Stimulated activated CD8-positive, alpha-beta memory T cell treated with anti-CD3 and anti-CD28 coated beads, Interleukin-4, amount 100 ng/mL, for 1 hour (primary cell): ENCODE measurements at places on chromosomes 12 and 14.

DNA sequence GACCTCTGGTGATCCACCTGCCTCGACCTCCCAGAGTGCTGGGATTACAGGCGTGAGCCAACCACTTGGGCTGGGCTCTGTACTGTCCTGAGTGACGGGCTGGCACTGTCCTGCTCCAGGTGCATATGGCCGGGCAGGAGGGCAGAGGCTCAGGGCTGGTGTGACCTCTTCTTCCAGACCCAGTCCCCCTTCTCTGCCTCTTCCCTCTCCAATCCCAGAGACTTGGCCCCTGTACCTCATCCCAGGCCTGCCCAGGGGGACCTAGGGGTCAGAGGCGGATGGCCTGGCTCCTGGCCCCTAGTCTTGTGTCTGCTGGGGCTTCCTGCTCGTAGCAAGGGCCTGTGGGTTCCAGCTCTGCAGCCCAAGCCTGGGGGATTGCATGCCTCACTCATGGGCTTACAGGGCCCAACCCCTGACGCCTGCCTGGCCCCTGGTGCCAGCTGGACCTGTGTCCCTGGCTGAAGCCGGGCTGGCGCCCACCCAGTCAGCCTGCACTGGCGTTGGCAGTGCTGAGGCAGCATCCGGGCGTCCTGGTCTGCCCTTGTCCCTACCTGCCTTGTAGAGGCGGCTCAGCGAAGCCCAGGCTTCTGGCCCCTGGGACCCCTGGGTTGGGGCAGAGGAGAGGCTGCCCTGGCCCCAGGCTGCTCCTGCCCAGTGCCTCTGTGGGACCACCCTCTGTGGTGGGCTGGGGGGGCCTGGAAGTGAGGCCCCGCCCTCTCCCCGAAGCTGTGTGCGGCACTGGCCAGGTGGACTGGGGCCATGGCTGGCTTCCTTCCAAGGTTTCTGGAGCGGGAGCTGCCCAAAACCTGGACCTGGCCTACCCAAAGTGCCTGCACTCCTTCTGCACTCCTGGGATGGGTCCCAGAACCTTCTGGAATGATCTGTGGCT is 4.3 kb downstream of the TEDC1 start:
- no peak for DNase-seq

GRCh38 chr12:34297790-34298164 is 275.5 kb downstream of the ALG10 start:
- no peak for DNase-seq

DNA sequence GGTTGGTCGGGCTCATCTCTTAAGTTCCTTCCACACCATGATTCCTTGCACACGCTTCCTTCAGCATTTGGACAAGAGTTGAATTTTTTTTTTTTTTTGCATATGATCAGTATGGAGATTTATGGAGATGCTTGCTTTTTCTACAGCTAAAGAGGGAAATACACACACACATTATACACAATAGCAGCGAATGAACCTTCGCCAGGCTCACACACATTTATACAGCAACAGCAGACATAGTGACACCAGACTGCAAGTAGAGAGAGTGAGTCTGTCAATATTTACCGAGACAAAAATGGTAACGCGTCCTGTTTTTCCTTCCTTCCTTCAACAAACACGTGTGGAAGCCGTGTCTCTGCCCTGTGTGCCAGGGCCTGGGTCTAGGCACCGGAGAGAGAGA is 897.9 kb downstream of the BCL11B start:
- no peak for DNase-seq

DNA sequence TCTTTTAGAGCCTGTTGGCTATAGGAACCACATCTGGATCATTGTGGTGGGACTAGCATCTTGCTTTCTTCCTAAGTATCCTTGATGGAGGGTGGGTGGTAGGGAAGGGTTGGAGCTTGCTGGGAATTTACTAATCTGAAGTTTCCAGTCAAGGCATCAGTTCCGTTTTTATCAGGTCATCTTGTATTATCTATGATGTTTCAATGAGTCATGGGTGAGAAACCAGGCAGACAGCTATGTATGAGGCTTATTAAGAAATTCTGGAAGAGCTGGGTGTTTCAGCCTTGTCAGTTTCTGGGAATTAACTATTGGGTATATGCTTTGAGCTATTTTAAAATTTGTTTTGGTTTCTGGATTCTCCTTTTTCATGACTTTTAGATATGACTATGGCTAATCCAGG is 11.3 kb downstream of the TSFM start:
- DNase-seq = no peak

DNA sequence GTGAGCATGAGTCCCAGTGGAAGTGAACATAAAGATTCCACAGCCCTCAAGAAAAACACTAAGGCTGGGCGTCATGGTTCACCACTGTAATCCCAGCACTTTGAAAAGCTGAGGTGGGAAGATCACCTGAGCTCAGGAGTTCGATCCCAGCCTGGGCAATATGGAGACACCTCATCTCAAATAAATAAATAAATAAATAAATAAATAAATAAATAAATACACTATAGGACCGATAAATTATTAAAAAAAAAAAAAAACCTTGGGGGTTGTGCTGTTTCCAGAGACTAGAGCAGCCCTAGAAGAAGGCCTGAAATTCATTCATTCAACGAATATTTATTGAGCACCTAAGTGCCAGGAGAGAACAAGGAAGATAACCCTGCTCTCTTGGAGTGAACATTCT is 1.5 kb upstream of the KANSL2 start:
- no peak for DNase-seq

DNA sequence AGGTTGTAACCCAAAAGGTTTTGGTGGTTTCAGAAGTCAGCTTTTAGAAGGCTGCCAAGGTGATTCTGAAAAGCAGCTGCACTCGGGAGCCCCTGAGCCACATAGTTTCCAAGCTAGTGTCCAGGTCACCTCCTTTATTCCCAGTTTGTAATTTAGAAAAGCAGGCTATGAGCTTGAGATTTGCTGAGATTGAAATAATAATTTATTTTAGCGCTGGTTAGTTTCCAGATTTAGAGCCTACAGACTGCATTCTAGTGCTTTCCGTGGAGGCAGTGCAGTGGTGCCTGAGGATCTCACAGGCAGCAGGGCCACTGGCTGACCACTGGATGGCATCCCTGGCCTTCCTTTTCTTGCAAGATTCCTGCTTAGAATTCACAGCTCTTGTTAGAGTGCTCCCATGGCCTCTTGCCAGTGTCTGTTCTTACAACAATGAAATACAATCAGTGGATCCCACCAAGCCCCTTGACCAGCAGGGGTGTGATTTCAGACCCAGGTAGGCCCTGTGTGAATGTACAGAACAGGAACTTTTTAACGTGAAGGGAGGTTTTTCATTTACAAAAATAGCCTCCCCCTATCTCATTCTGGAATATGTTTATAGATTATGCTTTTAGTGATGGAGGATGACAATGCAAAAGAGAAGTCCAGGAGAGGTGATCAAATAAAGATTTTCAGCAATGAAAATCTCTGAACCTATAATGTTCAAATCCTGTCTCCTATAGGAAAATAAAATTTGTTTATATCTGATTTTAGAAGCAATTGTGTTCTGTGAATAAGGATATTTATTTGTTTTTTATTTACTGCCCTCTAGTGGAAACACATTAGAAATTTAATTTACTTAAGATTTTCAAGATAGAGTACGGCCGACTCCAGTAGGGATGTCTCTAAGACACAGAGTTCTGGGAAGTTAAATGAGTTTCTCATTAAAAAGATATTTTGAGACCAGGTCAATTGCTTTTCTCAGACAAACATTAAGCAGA is 362.1 kb upstream of the STXBP6 start:
- DNase-seq = no peak

GRCh38 chr12:51847643-51848325 is 734 bp downstream of the FIGNL2 start:
- DNase-seq = no peak

DNA sequence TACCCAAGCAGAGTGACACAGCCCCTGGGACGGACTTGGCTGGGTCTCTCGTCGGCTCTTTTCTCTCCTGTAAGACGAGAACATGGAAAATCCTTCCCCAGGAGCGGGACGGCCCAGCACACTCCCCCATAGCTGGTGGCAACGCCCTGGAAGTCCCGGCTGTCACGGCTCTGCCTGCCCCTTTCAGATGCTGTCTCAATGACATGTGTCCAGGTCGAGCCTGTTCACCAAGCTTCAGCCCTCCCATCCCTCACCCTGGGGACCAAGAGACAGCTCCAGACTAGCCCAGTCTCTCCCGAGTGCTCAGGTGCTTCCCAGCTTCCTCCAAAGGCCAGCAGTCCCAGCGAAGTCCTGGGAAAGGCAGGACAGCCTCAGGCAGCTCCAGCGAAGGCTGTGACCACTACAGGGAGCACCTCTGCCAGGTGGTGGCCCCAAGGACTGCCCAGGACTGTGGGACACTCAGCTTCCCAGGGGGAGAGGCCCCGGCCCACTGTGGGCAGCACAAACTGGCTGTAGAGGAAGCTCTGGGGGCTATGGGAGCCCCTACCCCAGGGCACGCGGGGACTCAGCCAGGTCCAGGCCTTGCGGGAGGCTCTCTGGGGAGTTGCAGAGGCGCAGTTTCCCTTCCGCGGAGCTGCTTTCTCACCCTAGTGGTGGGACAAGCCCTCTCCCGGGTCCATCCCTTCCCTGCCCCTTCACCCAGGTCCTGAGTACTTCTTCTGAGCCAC is 33.6 kb downstream of the TNFAIP2 start:
- DNase-seq = no peak

DNA sequence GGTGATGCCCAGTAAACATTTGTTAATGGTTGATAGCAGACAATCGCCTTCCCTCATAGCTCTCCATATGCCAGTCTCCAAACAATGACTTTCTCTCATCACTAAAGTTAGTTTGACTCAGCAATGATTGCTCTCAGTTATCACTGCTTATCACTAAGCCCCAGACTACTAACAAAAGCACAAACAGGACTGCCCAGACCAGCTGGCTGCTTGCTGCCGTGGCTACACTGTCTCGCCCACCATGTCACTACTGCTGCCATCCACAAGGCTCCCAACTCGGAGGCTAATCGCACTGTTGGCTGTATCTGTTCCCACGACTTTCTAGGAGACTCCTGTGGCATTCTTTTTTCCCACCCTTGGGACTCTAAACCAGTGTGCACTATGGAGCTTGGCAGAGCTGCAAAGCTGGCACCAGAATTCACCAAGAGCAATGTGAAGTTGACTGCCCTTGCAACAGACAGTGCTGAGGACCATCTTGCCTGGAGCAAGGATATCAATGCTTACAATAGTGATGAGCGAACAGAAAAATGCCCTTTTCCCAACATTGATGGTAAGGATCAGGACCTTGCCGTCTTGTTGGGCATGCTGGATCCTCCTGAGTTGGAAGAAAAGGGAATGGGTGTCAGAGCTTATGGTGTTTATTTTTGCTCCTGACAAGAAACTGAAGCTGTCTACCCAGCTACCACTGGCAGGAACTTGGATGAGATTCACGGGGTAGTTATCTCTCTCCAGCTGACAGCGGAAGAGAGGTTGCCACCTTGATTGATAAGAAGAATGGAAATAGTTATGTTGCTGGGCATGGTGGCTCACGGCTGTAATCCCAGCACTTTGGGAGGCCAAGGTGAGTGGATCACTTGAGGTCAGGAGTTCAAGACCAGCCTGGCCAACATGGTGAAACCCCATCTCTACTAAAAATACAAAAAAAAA is 27.1 kb upstream of the NR2C1 start:
- no peak for DNase-seq

- no peak for DNase-seq
These were observed 83.2 kb downstream of the MYRFL start for GRCh38 chr12:69908203-69908602.

GRCh38 chr12:45893240-45893639 is 97.1 kb downstream of the SCAF11 start:
- DNase-seq = no peak

DNA sequence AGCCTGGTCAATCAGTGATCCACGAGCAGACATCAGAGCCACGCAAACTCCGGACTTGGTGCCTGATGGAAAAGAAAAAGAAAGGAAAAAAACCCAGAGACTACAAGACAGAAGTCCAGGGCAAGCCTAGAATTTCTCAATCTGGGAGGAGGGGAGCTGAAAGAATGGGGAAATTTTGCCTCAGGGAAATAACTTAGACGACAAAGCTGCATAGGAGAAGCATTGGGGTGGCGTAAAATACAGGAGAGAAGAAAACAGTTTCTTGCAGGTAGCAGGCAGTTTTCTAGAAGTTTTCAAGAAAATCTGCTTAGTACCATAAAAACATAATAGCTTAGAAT is 2.6 kb upstream of the SLC11A2 start:
- no peak for DNase-seq

GRCh38 chr14:101361451-101362433 is 199.6 kb upstream of the DIO3 start:
- DNase-seq = no peak

GRCh38 chr14:68622856-68623255 is 170.0 kb downstream of the ZFP36L1 start:
- DNase-seq = no peak

DNA sequence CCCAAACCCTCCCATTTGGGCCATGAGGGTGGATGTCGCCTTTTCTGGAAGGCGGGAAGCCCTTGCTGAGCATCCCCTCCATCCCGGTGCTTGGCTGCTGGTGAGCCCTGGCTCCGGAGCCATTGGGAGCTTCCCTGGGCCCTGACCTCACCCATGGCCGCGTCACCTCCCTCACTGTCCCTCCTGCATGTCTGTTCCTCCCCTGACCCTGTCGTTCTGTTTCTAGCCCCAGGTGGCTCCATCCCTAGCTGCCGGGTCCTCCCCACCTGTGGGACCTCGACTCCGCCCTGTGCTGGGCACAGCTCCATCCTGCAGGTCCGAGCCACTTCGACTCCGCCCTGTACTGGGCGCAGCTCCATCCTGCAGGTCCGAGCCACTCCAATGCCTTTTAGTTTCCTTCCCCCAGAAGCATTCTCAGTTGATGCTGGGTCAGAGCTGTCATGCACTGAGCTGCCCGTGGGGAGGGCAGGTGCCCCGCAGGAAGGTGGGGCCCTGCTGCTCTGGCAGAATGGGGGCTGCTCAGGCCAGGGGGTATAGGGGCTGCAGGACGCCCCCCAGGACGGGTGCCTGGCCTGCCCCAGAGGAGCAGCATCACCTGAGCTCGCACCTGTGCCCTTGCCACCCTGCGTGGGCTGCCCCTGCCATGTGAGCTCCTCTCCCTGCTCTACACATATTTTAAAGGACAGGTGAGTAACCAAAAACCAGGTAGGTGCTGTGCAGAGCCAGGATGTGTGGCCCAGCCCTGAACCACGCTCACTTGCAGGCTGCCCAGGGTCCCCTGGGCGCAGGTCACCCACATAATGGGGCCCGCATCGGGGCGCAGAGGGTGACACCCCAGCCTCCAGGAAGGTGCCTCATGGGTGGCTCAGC is 19.0 kb downstream of the NOC4L start:
- DNase-seq = no peak

- DNase-seq = no peak
These were observed 334.1 kb upstream of the RGS6 start for GRCh38 chr14:71597955-71598660.

DNA sequence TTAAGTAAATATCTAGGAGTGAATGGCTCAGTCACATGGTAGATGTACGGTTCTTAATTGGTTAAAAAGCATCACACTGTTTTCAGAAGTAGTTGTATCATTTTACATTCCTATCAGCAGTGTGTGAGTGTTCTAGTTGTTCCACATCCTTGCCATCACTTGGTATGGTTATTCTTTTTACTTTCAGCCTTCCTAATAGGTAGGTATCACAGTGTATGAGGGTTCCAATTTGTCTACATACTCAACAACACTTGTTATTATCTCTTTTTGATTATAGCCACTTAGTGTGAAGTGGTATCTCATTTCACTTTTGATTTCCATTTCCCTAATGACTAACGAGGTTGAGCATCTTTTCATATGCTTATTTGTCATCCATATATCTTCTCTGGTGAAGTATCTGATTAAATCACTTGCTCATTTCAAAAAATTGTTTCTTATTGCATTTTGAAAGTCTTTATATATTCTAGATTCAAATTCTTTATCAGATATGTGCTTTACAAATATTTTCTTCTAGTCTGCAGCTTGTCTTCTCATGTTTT is 3.5 kb upstream of the SPRYD3 start:
- no peak for DNase-seq
